Amniotic epithelial cell (primary cell): ENCODE measurements at places on chromosomes 12 and 14.

- DNase-seq = no peak
These were observed 157.4 kb upstream of the FOXN3 start for GRCh38 chr14:89574420-89574819.

- DNase-seq = no peak
These were observed 92.0 kb downstream of the IRF2BPL start for GRCh38 chr14:76936483-76936882.

DNA sequence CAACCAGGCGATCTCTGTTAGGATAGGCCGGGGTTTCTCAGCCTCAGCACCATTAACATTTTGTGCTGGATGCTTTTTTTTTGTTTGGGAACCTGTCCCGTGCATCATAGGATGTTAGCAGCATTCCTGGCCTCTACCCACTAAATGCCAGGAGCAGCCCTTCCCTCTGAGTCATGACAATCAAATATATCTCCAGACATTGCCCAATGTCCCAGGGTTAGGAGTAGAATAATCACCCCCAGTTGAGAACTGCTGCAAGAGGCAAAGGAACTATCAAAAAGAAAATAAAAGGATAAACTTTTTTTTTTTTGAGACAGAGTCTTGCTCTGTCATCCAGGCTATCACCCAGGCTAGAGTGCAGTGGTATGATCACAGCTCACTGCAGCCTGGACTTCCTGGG is 76.0 kb downstream of the ACACB start:
- peak; percentile 88 for DNase-seq

- DNase-seq = no peak
These were observed 123.2 kb downstream of the WIF1 start for GRCh38 chr12:64997858-64998257.

- no peak for DNase-seq
These were observed 24.5 kb upstream of the BCL11B start for GRCh38 chr14:99296517-99296916.

DNA sequence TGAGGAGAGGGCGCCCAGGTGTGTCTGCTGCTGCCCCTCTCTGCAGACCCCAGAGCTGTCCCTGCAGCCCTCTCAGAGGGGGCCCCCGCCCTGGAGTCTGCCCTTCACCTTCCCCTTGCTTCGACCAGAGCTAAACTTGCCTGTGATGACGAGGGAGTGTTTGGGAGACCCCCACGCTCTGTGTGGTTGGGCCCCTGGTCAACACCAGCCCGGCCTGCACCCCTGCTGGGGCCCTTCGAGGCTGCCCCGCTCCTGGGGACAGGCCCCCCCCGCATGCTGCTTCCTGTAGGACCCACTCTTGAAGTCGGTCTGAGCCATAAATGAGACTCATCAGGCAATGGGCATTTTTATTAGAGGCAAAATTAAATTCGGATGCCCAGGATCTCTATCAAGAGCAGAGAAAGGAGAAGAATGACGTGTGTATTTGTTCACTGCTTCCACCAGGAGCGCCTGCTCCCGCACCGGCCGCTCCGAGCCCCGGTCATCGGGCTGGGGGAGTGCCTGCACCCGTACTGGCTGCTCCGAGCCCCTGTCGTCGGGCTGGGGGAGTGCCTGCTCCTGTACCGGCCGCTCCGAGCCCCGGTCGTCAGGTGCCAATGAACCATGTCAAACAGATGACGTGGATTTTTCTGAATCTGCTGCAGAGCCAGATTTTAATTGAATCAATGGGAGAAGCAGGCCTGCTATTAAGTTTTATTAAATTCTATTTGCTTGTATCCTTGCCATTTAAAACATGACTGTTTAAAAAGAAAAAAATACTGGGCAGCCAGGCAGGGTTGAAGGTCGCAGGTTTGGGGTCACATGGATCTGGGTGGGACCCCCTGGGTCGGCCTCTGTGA is 47.7 kb downstream of the NOC4L start:
- no peak for DNase-seq

GRCh38 chr12:94618995-94619695 is 31.2 kb downstream of the TMCC3 start:
- DNase-seq = peak; percentile 91
